Activated CD4-positive, CD25-positive, alpha-beta regulatory T cell (primary cell): ENCODE measurements at places on chromosomes 16 and 17.

DNA sequence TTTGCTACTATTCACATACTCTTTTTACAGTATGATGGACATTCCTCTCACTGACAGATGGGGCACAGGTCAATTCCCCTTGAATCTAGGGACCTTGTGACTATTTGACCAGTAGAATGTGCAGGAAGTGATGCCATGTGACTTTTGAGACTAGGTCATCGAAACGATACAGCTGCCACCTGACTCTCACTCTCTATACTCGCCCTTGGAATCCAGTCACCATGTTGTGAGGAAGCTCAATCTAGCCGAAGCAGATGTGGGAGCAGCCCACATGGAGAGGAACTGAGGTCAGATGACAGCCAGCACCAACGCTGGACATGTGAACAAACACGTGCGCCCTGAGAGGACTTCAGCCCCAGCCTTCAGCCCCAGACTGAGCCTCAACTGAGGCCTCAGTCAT, 148.2 kb upstream of the CDC42EP4 start:
- no peak for DNase-seq

- DNase-seq = no peak
Observed at GRCh38 chr16:89292443-89293078, 75.1 kb downstream of the ZNF778 start.

- DNase-seq = no peak
Observed at GRCh38 chr17:74784125-74784810, 8.1 kb upstream of the NAT9 start.

DNA sequence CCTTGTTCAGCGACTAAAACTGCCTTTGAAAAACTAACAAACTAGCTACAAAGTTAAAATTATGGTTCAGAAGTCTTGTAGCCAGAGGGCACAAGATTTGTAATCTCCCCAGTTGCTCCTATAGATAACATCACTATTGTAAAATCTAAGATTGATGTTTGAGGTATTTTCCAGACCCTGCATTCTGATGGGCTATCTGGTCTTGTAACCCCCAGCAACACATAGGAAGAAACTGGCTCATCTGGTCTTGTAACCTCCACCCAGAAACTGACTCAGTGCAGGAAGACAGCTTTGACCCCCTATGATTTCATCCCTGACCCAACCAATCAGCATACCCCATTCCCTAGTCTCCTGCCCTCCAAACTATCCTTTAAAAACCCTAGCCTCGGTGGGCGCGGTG, 12.3 kb upstream of the CHCT1 start:
- DNase-seq = no peak

GRCh38 chr16:76121636-76122035, 155.6 kb upstream of the CNTNAP4 start:
- DNase-seq = no peak

DNA sequence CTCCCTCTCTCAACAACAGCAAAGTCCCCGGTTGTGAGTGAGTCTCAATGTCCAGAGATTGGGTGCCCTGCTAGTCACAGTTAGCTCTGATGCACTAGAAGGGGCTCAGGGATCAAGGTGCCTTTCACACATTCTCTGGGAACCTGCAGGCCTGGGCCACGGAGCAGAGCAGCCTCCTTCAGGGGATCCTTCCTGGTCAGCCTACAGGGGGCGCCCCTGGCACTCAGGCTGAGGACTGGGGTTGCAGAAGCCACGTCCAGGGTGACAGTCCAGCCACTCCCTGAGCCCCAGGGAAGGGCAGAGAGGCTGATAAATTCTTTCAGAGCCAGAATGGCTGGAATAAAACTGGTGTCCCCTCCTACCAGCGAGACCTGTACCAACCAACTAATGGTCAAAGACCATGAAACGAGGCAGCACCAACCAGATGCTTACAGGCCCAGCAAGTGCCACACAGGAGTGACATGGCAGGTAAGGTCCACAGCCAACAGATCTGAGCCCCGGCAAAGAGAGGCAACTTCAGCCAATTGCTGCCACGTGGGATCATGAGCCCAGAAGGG, 43.5 kb downstream of the ST3GAL2 start:
- DNase-seq = peak; percentile 40

GRCh38 chr16:9183682-9184353, 92.4 kb downstream of the HAPSTR1 start:
- no peak for DNase-seq

DNA sequence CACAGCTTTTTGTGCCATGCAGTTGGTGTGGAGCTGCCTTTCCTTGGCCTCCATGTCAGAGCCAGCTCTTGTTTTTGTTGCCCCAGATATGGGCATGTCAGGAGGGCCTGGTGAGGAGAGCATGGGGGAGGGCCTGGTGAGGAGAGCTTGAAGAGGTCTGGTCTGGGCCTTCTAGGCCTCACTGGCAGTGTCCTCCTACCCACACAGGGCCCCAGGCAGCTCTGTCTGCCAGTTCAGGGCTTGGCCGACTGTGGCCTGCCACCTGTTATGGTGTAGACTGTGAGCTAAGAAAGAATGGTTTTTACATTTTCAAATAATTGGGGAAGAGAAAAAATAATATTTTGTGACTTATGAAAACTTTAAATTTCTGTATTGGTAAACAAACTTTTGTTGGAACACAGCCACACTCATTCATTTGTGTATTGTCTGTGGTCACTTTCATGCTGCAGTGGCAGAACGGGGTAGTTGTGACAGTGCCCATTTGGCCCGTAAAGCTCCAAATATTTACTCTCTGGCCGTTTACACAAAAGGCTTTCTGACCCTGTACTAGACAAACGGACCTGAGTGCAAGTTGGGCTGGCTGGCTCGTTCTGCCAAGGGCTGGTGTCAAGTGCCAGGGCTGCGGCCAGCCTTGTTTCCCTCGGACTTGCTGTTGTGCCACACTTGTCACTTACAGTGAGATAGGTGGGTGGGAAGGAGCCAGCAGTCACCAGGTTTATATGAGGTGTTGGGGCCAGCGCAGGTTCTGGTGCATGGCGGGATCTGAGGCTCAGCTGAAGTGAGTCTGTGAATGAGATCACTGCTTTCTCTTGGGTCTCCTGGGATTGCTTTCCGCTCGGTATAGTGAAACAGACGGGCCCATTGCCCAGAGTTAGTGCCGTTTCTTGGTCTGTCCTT, 18.2 kb downstream of the PGS1 start:
- DNase-seq = no peak
